ENCODE measurements at places on chromosomes 2 and 18. TPM values are rescaled to one million over a fixed set of nuclear protein-coding genes. Genes with fewer than 3 reads are reported as not detected.

CXCR2 gene
- total RNA-seq: 0.46 TPM

DNA sequence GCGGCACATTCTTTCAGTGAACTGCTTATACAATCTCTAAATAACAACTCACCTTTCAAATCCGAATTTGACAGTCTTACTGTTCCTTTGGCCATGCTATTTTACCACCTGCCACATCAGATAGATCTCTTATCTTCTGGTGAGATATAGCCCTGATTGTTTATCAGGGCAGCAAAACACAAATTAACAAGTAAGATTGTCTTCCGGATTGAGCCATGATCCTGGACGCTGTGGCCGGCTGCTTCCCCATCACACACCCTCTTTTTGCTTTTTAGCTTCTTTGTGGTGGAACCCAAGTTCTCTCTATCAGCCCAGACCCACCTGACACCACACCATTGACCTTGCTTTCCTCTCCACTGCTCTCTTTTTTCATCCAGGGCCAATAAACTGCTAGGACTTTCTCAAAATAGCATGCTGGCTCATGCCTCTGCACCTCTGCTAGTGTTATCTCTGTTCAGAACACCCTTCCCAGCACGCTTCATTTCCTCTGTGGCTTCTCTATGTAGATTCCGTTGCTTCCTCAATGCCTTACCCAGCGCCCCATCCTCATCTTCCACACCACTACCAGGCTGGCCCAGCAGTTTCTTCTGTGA, 111.8 kb upstream of the CNTNAP5 start:
- no peak for DNase-seq

GRCh38 chr2:227473806-227474205, 1.9 kb downstream of the AGFG1 start:
- no peak for DNase-seq

GRCh38 chr2:210264282-210264681, 39.0 kb upstream of the ACADL start:
- no peak for DNase-seq

DNA sequence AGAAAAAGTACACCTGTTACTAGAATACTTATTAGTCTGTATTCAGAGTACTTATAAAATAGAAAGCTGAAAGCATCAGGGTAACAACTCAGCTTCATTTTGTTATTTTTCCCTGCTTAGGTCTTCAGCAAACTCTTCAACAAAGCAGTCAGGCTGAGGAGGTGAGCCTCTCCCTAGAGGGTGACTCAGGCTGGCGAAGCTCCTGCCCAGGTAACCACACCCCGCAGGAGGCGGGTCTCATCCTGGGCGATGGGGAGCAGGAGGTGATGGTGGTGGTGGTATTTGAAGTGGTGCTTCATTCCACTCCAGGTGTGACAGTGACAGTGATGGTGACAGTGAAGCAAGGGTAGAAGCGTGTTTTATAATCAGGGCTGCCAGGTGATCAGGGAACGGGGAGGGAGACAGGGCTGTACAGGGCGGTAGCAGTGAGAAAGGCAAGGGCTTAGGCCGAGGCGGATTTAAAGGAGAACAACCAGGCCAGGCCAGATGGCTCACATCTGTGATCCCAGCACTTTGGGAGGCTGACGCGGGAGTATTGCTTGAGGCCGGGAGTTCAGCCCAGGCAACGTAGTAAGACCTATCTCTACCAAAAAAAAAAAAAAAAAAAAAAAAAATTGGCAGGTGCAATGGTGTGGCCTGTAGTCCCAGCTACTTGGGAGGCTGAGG, 127.1 kb downstream of the SOCS6 start:
- DNase-seq: no peak

GRCh38 chr2:57180678-57181077, 865.9 kb upstream of the VRK2 start:
- no peak for DNase-seq

- no peak for DNase-seq
Observed at GRCh38 chr2:235934774-235935484, 233.3 kb downstream of the GBX2 start.

DNA sequence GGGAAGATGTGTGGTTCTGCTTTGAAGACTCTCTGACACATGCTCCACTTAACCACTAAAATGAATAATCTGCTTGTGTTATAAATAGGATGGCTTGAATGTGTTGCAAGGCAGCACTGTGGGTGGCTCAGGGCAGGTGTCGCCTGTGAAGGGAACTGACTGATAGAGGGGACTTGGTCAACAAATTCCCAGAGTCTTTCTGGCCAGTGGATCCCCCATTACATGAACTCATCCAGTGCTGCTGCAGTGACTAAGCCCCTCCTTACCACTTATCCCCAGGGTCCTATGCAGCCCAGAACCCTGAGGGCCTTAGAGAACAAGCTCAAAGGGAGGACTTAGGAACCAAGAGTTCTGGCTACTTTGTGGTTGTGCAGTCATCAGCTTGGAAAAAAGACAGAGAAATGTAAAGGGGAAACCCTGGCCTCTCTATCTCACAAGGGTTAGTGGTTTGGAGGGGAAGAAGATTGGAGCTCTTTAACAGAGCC, 226.2 kb upstream of the TNP1 start:
- no peak for DNase-seq

All from right cardiac atrium (tissue), 5 donors.